Hypothalamus (tissue), 51 donors: ENCODE measurements at places on chromosomes 6 and 20.

- no peak for DNase-seq
These were observed 129.4 kb downstream of the MAP7 start for GRCh38 chr6:136420853-136421252.

GRCh38 chr6:36138667-36139066, 8.4 kb downstream of the MAPK13 start:
- no peak for DNase-seq

DNA sequence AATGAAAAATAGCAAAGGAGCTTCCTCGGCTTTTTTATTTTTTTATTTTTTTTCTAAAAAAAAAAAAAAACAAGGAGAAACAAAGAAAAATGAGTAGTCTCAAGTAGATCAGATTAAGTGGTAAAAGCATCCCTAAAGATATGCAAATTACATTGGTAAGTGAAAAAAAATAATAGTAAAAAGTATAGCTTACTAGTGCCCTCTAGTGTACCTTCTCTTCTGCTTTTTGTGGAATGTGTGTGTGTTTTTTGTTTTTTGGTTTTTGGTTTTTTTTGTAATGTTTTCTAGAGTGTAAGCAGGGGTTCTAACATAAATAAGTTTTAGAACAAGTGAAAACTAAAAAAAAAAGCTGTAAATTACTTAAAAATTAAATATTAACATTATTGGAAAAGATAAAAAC, 1062.0 kb downstream of the HACE1 start:
- DNase-seq = no peak

GRCh38 chr6:4774296-4774695, 1.9 kb upstream of the CDYL start:
- no peak for DNase-seq

DNA sequence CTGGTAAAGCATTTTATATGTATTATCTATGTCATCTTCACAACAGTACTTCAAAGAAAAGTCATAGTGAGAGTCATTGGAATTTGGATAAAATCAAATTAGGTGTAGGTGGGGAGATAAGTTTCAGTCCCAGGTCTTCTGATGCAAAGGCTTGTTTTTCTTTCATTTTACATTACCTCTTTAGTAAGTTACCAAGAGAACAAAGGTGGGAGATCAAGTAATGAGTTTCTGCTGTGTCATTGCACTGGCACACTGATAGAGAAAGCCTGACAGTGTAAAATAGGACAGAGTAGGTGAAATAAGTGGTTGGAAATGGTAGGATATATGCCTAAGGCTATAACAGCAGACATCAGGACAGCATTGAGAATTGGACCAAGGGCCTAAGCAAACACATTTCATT, 250.4 kb downstream of the NKAIN2 start:
- DNase-seq = no peak

DNA sequence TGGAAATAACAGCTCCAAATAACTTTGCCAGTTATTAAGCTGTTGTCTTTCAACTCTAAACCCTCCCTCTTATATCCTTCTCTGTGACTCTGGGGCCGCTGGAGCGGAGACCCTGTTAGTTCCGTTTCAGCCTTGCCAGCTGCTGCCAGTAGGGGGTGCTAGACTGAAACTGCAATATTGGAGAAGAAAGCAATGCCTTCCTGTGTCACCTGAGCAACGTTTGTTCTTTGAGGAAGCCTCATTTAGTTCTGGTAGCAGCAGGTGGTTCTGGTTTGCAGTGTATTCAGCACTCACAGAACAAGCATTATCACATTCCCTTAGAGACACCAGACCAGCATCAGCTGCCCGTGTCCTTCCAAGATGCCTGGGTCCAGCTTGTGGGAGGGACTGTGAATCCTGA, 22.9 kb upstream of the JAG1 start:
- no peak for DNase-seq

- no peak for DNase-seq
These were observed 71.0 kb upstream of the SIRPA start for GRCh38 chr20:1824181-1824580.

DNA sequence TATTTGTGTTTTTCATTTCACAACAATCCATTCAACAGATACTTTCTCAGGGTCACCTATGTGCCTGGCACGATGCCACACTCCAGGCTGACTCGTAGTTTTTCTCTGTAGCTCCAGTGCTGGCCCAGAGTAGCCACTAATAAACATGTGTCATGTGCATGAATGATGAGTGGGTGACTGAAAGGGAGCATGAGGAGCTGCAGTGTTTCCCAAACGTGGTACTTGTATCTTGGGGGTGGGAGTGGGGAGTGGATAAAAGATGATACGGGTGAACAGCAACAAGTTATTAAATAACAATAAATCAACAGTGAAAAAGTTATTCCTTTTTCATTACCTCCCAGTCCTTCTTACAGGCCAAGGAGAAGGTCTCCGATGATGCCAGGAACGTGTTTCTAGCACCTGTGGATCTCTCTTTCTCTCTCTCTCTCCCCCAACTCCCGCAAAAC, 17.1 kb downstream of the SRXN1 start:
- DNase-seq = no peak

- DNase-seq = no peak
These were observed 6.9 kb downstream of the HLA-DPB1 start for GRCh38 chr6:33082702-33083101.

DNA sequence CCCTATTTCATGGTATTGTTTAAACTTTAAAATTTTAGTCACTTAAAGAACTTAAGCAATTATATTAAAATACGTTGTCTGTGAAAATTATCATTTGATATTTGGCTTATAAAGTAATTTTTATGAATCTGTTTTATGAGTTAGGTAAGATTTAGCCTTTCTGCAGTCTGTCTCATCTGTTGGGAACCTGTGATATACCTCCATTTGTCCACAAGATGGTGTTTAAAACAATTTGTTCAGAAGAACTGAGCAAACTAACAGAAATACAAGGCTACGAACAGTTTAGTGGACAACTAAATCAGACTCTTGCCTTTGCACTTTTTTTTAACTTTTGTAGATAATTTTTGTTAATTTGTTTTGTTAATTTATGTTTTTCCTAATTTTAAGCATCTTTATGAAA, 92.4 kb downstream of the COL9A1 start:
- DNase-seq = no peak

GRCh38 chr20:58832457-58832856, 18.2 kb downstream of the GNAS-AS1 start:
- no peak for DNase-seq

GRCh38 chr20:5297280-5298004, 19.3 kb downstream of the PROKR2 start:
- DNase-seq = no peak

DNA sequence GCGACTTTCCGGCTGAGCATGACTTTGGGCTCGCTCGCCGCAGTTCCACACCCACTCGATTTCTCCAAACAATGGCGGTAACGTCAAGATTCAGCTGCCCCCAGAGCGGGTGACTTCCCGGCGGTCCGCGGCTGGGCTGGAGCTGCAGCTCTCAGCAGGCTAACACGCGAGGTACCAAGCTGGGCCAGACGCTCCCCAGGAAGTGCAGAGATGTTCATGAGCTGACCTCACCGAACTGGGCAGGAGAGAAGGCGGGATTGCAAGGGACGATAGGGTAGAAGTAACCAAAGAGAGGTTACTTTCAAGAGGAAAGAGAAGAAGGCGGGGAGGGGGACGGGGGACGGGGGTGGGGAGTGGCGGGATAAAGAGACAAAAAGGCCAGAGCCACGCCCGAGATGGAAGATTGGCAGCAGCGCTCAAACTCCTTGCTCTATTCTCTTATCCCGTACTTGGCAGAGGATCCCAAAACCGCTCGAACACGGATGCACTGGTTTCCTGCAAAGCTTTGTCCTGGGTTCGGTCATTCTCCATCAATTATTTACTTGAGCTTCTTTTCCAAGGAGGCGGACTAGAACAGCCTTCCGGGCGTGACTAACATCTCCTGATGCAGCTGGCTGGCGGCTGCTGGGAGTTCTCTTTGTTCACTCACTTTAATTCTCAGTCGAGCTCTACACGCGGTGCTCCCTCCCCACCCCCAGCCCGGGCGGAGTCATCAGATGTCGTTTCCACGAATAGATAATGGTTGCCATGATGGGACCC, at the start of gene MTCL3:
Gene MTCL3, minus strand, starts transcription at position 626 of the 759 bp plus-strand sequence.
- peak; percentile 69 for DNase-seq

GRCh38 chr20:3670511-3670910, 7.3 kb upstream of the GFRA4 start:
- no peak for DNase-seq

GRCh38 chr6:58290177-58290576, 972.7 kb downstream of the PRIM2 start:
- DNase-seq = no peak

DNA sequence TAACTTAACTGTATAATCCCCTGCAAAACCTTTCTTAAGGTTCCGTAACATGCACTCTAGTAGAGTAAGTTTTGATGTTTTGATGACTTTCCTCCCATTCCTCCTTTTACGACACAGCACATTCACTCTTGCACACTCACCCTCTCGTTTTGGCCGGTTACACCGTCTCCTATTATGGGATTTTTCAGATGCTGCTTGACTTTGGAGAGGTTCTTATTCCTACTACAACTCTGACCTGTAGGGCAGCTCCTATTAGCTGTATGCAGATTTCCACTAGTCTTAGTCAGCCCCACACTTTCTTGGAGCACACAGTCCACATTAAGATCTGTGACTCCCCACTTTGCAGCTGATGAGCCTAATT, 223.7 kb upstream of the SYNCRIP start:
- no peak for DNase-seq

DNA sequence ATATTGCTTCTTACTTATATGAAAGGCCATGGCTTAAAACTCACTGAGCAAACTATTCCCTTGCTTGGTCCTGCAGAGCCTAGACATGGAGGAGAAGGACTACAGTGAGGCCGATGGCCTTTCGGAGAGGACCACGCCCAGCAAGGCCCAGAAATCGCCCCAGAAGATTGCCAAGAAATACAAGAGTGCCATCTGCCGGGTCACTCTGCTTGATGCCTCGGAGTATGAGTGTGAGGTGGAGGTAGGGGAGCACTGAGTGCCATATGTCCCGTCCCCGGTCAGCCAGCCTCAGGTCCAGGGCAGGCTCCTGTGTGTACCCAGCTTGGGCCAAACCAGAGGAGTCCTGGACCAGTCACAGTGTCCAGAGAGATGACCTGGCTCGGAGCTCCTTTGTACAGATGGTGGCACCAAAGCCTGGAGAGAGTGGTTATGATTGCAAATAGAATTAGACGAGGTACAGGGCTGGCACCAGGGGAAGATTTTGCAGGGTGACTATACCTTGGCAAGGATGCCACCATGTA, 21.0 kb downstream of the EPB41L1 start:
- no peak for DNase-seq

DNA sequence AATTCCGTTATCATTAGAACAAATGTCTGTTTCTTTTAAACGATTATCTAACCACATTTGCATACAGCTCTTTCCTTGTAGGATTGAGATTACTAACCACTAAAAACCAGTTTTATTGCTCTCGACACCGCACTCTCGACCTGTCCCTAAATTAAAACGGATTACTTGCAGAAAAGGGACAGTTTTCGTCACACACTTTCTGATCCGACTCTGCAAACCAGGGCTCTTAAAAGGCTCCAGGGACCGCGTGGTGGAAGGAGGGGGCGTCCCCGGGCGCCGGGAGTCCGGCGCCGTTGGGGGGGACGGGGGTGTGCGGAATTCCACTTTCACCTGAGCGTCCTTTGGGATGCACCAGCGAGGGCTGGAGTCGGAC, 731 bp downstream of the MAK start:
- no peak for DNase-seq

DNA sequence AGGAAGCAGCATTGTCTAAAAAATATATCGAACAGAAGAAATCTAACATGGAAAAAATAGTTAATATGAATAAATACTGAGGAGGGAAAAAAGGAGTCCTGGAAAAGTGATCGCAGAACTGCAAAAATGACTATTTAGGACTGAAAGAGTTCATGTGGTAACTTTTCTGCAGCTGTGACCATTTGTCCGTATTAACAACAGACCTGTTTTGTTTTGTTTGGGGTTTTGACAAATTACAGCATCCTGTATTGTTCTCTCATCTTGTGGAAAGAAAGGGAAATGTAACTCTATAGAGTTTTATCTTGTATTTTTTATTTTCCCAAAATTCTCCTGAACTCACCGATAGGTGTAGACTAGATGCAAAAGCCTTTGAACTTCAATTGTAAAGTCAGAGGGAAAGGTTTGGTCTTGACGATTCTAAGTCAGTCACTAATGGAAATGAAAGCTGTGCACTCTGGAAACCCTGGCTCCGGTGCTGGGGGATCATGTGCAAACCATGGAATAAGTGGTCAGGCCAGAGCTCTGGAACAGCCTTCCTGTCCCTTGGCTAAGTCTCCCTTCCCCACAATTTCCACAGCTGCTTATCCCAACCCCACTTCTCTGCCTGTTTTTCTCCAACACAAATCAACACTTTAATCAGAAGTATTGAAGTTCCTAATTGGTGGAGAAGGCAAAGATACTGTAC, 51.2 kb upstream of the MARCKS start:
- no peak for DNase-seq

DNA sequence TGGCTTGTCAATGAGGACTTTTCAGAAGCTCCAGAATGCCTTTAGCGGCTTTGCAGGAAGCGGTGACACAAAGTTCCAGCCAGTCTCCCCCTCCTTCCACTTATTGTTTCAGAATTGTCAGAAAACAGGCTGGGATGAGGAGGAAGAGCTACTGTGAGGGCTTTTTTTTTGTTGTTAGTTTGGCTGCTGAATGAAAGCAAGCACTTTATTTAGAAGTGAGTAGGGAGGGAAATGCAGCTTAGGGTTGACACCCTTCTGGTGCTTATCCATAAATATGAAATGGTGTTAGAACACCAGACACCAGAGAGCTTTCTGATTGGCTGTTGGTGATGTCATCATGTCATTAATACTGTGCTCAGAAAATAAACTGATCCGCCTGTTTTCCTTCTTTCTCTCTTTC, 251.5 kb downstream of the SOX4 start:
- DNase-seq = no peak

- DNase-seq = no peak
These were observed 171.2 kb upstream of the SUPT3H start for GRCh38 chr6:45548657-45549515.

GRCh38 chr6:22411376-22412105, 114.7 kb upstream of the PRL start:
- DNase-seq = no peak

- DNase-seq = no peak
These were observed 20.1 kb downstream of the SRC start for GRCh38 chr20:37365760-37366638.
